ENCODE measurements at places on chromosomes 4 and X. TPM values are rescaled to one million over a fixed set of nuclear protein-coding genes. Genes with fewer than 3 reads are reported as not detected.

GRCh38 chrX:13078739-13079444, 34.5 kb upstream of the FAM9C start:
- peak; percentile 69 for DNase-seq

DNA sequence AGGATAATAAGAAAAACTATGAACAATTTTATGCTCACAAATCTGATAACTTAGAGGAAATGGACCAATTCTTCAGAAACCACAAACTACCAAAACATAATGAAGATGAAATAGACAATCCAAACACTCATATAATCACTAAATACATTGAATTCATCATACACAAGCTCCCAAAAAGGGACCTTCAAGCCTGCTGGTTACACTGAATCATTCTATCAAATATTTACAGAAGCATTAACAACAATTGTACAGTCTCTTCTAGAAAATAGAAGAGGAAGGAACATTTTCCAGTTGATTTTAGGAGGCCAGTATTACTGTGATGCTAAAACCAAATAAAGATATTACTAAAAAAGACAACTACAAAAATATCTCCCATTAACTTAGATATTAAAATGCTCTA, 88.3 kb downstream of the IL15 start:
- DNase-seq, result no peak

DNA sequence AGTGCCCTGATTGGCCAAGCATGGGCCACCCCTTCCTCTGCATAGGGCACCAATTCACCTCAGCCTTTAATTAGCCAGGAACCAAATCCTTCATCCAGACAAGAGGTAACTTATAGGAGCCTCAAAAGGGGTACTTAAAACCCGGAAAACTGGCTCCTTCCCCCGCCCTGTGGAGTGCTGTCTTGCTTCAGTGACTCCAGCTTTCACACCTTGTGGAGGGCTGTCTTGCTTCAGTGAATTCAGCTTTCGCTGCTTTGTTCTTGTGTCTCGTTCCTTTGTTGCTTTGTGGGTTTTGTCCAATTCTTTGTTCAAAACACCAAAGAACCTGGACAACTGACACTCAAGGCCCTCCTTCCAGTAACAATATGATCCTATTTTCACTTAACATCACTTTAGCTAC, 82.2 kb upstream of the FRG1 start:
- no peak for DNase-seq

DNA sequence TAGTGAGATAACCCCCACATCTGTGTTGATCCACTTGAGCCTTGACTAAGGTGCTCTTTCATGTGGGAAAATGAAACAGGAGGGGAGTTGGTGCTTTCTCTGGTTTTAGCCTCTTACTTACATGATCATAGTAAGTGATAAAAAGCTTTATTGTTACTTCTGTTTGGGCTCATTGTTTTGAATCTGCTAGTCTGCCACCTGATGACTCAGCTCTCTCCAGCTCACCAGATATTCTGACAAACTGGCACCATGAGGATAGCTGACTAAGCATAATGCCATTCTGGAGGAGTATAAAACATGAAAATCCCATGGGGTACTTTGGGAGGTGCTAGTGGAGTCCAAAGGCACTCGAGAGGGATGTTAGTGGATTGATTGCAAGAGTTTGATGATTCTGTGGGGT, 824.0 kb downstream of the RAPGEF2 start:
- DNase-seq, result no peak

DNA sequence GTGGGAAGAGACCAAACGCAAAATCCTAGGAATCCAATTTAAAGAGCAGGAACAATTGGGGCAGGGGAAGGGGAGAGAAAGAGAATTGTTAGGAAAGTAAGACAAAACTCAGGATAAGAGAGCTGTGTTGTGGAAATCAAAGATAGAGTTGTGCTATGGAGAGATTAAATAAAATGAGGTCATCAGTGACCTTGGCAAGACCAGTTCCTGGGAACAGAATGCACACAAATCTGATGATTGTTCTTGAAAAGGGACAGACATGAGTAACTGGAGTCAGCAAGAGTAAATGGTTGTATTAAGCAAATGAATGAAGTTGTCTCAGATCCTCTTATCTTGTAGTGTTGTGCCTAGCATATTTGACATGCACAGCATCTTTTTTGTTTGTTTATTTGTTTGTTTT, 267.4 kb downstream of the IL1RAPL1 start:
- no peak for DNase-seq

DNA sequence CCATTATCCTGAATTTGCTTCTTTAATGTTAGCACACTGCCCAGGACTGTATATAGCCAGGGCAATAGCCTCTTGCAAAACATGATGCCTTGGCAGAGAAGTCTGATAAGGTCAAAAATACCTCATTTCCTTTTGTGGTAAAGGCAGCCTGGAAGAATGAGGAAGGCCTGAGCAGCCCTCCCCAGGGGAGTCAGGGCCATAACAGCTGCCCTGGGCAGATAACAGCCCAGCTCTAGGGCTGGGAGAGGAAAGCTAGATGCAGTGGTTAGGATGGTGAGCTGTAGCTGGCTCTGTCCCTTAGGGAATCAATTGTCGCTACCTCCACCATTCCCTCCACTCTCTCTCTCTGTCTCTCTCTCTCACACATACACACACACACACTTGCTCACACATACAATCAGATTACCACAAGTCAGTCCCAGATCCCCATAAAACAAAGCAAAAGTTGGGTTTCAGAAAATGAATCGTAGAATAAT, 29.2 kb downstream of the EFHC2 start:
- DNase-seq, result no peak

DNA sequence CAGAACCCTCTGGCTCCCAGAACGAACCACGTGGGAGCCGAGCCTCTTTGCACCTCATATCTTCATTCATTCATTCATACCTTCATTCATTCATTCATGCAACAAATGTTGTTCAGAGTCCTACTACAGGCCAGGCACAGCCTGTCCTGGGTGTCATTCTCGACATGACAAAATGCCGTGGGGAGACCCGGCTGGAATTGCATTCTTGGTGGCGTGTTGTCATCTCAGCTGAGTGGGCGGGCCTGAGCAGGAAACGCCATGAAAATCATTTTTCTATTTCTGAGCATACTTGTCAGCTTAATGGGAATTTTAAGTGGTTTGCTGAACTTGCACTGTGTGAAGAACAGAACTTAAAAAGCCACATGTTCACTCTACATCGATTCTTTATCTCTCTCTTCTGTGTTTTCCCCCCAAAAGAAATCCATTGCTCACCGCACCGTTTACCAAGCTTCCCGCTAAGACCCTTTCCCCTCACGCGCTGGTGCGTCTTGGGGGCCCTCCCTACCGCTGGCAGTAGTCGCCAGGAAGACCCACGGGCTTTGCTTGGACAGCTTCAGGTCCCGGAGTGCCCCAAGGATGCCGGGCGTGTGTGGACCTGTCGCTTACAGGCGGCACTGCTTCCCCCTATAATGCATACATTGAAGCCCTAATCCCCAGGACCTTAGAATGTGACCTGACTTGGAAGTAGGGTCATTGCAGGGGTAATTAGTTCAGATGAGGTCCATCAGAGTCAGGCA, 41.6 kb upstream of the HMX1 start:
- no peak for DNase-seq

- no peak for DNase-seq
Measured at GRCh38 chrX:145464650-145465049, 217.3 kb downstream of the SPANXN1 start.

DNA sequence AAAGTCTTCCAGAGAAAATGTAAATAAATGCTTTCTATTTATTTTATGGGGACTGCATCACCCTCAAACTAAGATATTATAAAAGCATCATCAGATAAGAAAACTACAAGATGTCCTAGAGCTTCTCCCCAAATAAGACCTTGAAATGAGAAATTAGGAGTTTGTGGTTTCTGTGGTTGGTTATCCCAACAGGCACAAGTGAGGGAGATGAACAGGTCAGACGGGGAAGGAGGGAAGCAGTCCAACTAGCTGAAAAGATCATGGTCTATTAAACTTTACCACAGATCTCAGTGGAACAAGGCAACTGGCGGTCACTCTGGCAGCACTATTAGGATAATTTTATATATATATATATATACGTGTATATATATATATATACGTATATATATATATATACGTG, 319.3 kb upstream of the GRID2 start:
- no peak for DNase-seq

DNA sequence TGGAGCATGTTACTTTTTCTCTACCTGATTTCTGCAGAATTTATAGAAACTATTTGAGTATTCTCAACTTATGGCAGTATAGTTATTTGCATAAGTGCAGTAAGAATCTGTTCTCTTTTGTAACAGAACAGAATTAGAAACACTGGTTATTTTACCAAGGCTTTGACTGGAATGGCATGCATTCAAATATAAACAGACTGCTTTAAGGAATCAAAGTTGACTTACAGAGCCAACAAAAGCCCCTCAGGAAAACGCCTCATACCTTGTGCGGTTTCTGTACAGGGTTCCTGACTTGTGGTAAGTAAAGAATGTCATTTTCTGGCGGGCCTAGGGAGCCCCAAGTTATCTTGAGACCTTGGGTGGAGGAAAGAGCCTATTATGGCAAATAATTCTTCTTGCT, 97.1 kb downstream of the GPR143 start:
- no peak for DNase-seq

DNA sequence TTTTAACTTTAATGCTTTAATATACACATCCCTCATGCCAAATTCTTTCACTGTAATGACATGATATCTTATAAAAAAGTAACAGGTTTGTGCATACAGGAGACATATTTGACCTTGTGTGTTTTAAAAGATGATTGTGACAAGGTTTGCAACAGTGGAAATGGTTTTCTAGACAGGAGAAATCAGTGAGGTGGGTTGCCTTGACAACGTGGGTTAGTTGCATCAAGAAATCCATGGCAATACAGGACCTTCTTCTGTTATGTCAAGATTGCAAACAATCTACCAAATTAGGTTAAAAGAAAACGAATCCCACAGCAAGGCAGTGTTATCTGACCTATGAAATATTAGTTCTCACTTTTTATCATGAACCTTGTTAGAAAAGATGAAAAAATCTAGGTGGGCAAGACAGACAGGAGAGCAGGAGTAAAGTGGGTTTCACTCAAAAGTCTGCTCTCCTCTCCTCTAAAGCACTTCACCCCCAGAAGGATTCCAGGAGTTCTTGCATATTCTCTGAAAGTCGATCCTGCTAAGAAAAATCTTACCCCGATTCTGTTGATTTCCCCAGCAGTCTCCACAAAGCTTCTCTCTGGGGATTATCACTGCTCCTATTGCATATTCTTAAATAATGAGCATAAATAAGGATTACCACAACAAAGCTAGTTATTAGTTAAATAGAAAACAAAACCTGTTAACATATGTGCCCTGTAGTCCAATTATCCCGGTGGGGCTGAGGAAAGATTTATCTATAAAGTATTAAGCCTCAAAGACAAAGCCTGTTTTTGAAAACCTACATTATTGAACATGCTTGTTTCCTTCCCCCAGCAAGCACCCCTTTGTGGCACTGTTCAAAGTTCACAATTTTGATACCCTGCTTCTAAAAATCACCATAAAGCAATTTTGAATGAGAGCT, 71.0 kb downstream of the TMA16 start:
- no peak for DNase-seq

DNA sequence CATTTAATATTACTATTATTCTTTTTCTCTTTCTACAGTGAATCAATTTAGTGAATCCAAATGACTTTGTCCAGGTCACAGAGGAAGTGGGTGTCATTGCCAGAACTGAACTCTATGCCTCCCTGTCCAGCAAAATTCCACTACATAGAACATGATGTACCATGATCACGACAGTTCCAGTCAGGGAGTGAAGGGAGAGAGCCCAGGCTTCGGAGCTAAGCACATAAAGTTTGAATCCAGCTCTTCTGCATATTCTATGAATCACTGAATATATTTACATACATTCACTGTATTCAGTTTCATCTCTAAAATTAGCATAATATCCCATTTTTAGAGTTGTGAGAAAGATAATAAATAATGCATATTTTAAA, 17.4 kb downstream of the ARHGEF38 start:
- no peak for DNase-seq

- no peak for DNase-seq
Measured at GRCh38 chr4:6023731-6024130, 5.5 kb upstream of the C4orf50 start.

GRCh38 chrX:86946569-86946968, 571.0 kb upstream of the KLHL4 start:
- DNase-seq, result no peak

DNA sequence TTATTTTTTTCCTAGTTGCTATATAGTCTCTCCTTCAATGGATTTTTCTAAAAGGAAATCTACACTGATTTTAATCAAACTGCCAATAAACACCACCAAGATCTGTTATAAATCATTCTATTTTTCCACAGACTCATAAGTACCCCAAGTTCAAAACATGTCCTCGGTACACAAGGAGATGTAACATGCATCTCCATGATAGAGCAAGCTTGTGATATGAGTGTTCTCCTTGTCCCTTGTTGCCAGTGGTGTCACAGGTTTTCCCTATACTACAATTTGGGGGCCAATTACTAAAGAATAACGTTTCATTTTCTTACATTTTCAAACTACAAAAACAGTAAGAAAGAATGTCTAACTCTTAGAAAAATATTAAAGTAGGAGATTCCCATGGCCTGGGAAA, 491 bp downstream of the ARHGEF6 start:
- no peak for DNase-seq

GRCh38 chr4:73053076-73053475, 16.4 kb downstream of the COX18 start:
- DNase-seq, result no peak

GRCh38 chr4:119132306-119132705, 3.3 kb upstream of the MYOZ2 start:
- DNase-seq, result no peak

- DNase-seq, result no peak
Measured at GRCh38 chr4:88526221-88526815, 2.7 kb upstream of the PYURF start.

DNA sequence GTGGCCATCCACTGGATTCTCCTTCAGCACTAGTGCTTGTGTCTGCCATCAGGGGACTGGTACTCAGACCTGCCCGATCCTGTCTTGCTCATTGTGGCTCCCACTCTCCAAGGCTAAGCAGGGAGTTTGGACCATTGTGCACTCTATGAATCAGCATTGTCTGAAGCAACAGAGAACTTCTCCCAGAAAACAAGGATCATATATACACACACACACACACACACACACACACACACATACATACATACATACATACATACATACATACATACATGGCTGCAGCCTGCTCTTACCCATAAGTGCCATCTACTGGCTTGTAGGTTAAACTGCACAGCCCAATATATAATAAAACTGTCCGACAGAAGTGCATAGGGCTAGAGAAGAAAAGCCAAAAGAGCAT, 345.3 kb upstream of the LCORL start:
- DNase-seq, result no peak

- no peak for DNase-seq
Measured at GRCh38 chr4:174794543-174795094, 34.4 kb downstream of the GLRA3 start.

DNA sequence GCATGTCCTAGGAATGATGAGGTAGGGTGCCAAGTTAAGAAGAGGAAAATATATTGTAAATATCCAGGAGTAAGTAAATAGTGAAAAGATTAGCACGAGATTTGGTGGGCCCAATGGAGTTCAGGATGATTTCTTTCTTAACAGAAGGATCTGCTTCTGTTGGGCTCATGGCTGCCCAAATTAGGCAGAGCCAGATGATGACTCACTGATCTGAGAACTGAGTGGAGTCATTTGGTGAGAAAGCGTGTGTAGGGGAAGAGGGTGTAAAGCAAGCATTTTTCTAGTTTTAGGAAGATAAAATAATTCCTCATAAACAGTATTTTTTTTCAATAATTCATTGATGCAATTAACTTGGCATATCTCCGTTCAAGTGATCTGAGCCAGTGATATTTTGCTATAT, 1.6 kb downstream of the TBX22 start:
- no peak for DNase-seq

DCLK2 gene
- 27.5 TPM for total RNA-seq

MANBA gene
- total RNA-seq, result 6.4 TPM

ANK2 gene
- total RNA-seq, result 142 TPM

ODAPH gene
- not detected for total RNA-seq

ZMAT1 gene
- 15.7 TPM for total RNA-seq

TMPRSS11D gene
- not detected for total RNA-seq
